Naive thymus-derived CD8-positive, alpha-beta T cell (primary cell): ENCODE measurements at places on chromosomes 13 and 19. TPM values are rescaled to one million over a fixed set of nuclear protein-coding genes. Genes with fewer than 3 reads are reported as not detected.

ZNF274 gene
- 110 TPM for total RNA-seq

DNA sequence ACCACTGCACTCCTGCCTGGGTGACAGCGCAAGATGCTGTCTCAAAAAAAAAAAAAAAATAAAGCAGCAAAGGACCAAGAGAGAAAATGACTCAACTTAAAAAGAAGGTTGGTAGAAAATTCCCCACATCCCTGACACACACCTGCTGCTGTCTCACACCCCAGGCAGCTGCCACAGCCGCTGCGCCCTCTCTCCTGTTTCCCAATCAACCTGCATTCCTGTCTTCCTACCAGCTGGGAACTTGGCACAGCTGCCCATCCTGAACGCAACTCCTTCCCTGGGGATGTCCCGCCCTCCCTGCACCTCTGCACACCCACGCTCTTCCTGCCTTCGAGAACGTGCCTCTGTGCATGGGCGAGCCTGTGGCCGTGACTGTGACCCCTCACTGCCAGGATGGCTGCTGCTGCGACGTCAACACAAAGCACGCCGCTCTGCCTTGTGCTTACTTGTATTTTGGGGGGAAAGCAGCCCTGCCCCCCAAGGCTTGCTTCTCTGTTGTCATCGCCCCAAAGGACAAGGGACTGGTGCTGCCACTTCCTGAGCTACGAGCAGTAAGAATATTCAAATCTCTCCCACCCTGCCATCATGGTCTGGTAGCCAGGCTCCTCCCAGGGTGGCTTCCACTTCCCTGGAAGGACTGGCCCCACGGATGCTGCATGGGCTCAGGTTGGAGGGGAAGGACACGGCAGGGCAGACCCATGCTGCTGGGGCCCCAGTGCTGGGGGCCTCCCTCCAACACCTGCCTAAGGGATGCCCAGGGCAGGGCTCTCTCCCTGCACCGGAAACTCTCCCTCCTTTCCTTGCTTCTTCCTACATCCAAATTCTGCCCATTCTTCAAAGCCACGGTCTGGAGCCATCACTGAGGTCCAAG is 20.7 kb downstream of the SH3GL1 start:
- peak overlapping the region; percentile 92 for H3K27ac ChIP-seq
- no peaks in the 10 kb centered on the region for H3K27me3 ChIP-seq
- DNase-seq, result peak; percentile 29
- peaks cover 68% of the 10 kb centered on the region for H3K4me1 ChIP-seq
- H3K36me3 ChIP-seq, result no peaks in the 10 kb centered on the region

- H3K27ac ChIP-seq, result no peak overlapping the region
- H3K4me1 ChIP-seq, result no peaks in the 10 kb centered on the region
- H3K36me3 ChIP-seq, result peaks cover 6% of the 10 kb centered on the region
Measured at GRCh38 chr13:112457485-112457884, 81.3 kb downstream of the SPACA7 start.

- H3K4me3 ChIP-seq, result no peak overlapping the region
- no peak for DNase-seq
Measured at GRCh38 chr13:107824635-107825034, 390.7 kb downstream of the LIG4 start.

DNA sequence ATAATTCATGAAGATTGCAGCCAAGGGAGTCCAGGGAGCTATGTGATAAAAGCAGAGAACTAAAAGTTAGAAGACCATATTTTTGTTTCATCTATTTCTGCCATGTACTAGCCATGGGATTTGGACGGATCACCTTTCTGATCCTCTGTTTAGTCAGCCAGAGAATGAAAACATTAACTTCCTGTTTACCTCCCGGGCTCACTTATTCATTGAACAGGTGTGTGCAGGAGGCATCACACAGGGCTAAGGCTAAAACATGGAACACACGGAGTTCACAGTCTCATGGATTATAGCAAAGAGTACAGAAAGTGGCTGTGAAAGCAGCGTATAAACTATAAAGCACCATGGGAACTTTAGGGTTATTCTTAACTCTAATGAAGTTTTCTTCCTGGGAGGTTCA is 96.8 kb downstream of the GPR12 start:
- H3K27ac ChIP-seq, result no peak overlapping the region
- peaks cover 20% of the 10 kb centered on the region for H3K27me3 ChIP-seq
- no peak for DNase-seq
- no peak overlapping the region for H3K4me3 ChIP-seq
- no peaks in the 10 kb centered on the region for H3K4me1 ChIP-seq

PRSS57 gene
- total RNA-seq, result not detected

DNA sequence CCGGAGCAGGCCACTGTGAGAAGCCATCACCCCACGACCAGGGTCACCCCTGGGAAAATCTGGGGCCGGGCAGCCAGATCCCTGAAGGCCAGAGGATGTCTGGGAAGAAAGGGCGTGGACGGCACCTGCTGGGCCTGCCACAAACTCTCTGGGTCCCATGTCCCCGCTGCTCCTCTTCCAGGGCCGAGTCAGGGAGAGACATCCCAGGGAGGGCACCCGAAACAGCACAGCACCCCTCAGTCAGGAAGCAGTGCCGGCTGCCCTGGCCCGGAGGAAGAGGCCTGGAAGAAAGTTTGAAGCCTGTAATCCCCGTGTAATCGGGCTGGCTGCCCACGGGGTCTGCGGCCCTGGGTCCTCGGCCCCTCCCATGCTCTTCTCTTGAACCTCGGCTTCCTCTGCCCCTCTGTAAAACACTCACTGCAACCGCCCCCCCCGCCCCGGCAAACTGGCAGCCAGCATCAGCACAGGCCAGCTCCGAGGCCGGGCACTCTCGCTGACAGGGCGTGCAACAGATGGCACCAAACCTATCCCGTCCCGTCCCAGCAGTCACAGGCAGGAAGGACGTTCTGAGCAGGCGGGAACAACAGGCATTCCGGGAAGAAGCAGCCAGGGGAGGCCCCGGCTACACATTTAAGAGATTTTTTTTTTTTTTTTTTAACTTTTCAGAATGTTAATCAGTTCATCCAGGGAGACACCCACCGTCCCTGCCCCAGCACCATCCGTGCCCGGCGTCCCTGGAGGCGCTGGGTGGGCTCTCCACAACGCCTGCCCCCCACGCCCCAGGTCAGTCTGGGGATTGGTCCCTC is 1.5 kb downstream of the SBNO2 start:
- H3K27ac ChIP-seq, result peak overlapping the region; percentile 95
- DNase-seq, result no peak
- H3K4me1 ChIP-seq, result peaks cover 24% of the 10 kb centered on the region
- peak overlapping the region; percentile 88 for H3K4me3 ChIP-seq

DNA sequence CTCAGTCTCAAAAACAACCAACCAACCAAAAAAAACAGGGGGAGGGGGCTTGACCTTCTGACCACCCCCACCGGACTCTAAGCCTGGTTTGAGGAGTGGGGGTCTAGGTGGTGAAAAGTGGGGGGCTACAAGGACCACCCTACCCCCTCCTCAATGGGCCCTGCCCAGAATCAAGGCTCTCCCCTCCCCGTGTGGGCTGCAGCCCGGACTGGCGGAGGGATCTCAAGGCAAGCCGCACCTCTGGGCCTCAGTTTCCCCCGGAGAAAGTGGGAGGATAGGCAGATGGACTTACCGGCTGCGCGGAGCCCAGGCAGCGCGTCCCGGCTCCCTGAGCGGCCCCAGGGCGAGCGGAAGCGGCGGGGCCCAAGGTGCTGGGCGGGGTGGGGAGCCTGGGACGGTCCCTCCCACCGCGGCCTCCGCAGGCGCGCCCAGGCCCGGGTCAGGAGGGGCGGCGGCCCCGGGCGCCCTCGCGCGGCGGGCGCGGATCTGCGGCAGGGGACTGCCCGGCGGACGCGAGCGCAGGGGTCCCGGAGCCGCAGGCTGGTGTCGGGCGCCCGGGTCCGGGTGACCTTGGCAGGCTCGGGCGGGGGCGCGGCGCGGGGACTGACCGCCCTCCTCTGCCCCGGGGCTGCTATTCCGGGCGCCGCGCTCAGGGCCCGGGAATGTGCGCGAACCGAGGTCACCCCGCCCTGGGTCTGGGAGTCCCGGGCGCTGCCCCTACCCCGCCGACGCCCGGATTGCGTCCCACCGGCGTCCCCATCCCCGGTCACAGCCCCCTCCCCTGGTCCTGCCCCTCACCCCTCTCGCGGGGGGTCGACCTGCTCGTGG is at the start of gene ADAMTSL5:
ADAMTSL5 (minus strand) TSS at position 349 of the 828 bp plus-strand sequence. CDS start 2,076 bp downstream, outside the sequence.
- H3K36me3 ChIP-seq, result no peaks in the 10 kb centered on the region
- peak within 1 kb of the TSS; percentile 67 for H3K4me3 ChIP-seq
- peaks cover 3% of the 10 kb centered on the region for H3K27me3 ChIP-seq

DNA sequence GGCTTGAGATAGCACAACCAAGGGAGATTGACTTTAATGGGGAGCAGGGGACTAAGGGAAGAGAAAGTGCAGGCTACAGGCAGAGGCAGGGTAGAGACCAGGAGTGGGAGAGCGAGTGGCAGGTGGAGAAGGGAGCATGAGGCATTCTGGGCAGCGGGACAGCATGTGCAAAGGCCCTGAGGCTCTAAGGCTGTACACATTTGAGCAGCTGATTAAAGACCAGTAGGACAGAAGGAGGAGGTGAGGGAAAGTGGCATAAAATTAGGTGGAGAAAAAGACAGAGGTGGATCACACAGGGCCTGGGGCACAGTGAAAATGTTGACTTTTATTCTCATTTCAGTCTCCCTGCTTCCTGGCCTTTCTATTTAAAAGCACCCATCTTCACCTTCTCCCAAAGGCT is 74.4 kb downstream of the ALOX5AP start:
- H3K36me3 ChIP-seq, result no peaks in the 10 kb centered on the region
- H3K27me3 ChIP-seq, result no peaks in the 10 kb centered on the region
- no peak overlapping the region for H3K4me3 ChIP-seq
- no peak for DNase-seq
- H3K27ac ChIP-seq, result peak overlapping the region; percentile 58
- no peaks in the 10 kb centered on the region for H3K4me1 ChIP-seq

- H3K4me1 ChIP-seq, result peaks cover 5% of the 10 kb centered on the region
- peaks cover 56% of the 10 kb centered on the region for H3K36me3 ChIP-seq
- DNase-seq, result no peak
- no peak overlapping the region for H3K4me3 ChIP-seq
Measured at GRCh38 chr13:60463787-60464186, 66.8 kb downstream of the TDRD3 start.

GRCh38 chr19:7982651-7983099 is 22.8 kb downstream of the ELAVL1 start:
- H3K4me1 ChIP-seq, result peaks cover 10% of the 10 kb centered on the region
- DNase-seq, result no peak
- no peak overlapping the region for H3K4me3 ChIP-seq
- peaks cover 3% of the 10 kb centered on the region for H3K36me3 ChIP-seq

GRCh38 chr13:39379667-39380655 is 223.0 kb downstream of the LHFPL6 start:
- DNase-seq, result no peak
- H3K4me3 ChIP-seq, result no peak overlapping the region
- no peaks in the 10 kb centered on the region for H3K4me1 ChIP-seq
- no peak overlapping the region for H3K27ac ChIP-seq

DNA sequence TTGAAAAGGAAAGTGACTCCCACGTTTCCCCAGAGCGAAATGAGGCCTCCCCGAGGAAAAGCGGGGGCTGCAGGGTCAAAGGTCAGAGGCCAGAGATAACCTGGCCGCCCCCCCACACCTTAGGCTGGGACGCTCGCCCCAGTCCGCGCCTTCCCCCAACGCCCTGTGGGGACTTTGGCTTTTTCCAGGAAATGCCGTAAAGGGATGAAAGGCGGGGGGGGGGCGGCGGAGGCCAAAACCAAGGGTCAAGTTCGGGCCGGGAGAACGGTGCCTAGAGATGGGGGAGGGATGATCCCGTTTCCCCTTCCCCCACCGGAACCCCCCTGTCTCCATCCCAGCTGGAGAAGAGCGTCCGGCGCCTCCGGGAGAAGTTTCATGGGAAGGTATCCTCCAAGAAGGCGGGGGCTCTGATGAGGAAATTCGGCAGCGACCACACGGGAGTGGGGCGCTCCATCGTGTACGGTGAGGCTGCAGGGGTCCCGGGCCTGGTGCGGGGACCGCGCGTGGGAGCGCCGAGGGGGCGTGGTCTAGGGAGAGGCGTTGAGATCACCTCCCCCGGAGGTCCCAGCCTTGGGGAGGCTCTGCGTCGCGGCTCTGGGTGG is 575 bp downstream of the SHFL start:
- peak overlapping the region; percentile 82 for H3K27ac ChIP-seq
- H3K4me1 ChIP-seq, result peaks cover 10% of the 10 kb centered on the region
- peaks cover 23% of the 10 kb centered on the region for H3K36me3 ChIP-seq
- H3K4me3 ChIP-seq, result peak overlapping the region; percentile 84
- no peaks in the 10 kb centered on the region for H3K27me3 ChIP-seq

- no peak overlapping the region for H3K4me3 ChIP-seq
- no peaks in the 10 kb centered on the region for H3K36me3 ChIP-seq
- no peak for DNase-seq
- H3K27ac ChIP-seq, result no peak overlapping the region
- no peaks in the 10 kb centered on the region for H3K4me1 ChIP-seq
Measured at GRCh38 chr13:85615031-85615430, 184.2 kb downstream of the SLITRK6 start.

DNA sequence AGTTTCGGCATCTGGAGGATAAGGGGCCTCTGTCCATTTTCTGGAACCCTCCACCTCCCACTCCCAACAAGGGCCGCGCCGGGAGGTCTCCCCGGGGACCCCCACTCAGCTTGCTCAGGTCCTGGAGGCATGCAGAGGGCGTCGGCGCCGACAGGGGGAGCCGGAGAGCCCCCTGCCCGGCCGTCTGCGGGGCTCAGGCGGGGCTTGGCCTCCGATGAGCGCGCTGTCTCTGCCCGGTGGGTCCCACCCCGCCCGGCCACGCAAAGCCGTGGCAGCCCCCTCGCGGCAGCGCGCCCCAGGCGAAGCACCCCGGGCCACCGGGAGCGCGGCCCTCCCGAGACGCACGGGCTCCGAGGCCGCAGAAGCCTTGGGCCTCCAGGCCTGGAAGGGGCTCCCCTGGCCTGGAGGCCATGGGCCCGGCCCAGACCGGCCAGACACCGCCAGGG is 149.7 kb upstream of the ZNF536 start:
- no peak overlapping the region for H3K27ac ChIP-seq
- no peak overlapping the region for H3K4me3 ChIP-seq
- peaks cover 2% of the 10 kb centered on the region for H3K36me3 ChIP-seq
- peaks cover 25% of the 10 kb centered on the region for H3K4me1 ChIP-seq
- H3K27me3 ChIP-seq, result peaks cover 46% of the 10 kb centered on the region

DNA sequence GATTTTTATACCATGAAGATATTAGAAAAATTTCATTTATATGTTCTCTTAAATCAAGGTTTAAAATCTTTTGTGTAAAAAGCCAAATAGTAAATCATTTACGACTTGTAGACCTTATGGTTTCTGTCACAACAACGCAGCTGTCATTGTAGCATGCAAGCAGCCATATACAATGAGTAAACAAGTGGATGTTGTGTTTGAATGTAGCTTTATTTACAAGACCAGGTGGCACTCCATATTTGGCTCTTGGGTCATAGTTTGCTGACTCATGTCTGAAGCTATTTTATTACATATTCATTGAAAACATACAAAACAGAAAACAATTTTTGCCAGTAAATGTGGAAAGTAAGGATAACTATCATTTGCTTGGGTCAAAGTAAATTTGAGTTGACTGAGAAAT is 930.8 kb downstream of the SLITRK5 start:
- no peak overlapping the region for H3K4me3 ChIP-seq
- no peaks in the 10 kb centered on the region for H3K4me1 ChIP-seq
- no peaks in the 10 kb centered on the region for H3K36me3 ChIP-seq
- H3K27ac ChIP-seq, result no peak overlapping the region
- no peak for DNase-seq

NBEA gene
- total RNA-seq, result 7.2 TPM
